NCI-H1417 treated with DMSO at 0.1 percent for 48 hours (cell line): ENCODE measurements at places on chromosomes 7 and 10.

GRCh38 chr7:129095258-129095657, 40.3 kb upstream of the TNPO3 start:
- DNase-seq, result no peak

- DNase-seq, result no peak
Measured at GRCh38 chr10:60863796-60864195, 80.2 kb downstream of the RHOBTB1 start.

DNA sequence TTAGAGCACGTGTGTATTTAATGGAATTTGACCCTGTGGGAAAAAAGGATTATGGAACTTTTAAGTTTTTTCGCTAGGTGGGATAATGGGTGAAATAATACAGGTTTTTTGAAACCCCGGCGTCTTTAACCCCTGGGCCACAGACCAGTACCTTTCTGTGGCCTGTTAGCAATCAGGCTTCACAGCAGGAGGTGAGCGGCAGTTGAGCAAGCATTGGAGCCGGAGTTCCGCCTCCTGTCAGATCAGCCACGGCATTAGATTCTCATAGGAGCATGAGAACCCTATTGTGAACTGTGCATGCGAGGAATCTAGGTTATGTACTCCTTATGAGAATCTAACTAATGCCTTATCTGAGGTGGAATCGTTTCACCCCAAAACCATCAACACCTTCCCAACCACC, 28.6 kb downstream of the WAC start:
- no peak for DNase-seq

- no peak for DNase-seq
Measured at GRCh38 chr7:150390205-150390604, 11.1 kb downstream of the ZNF775 start.

- no peak for DNase-seq
Measured at GRCh38 chr10:119177708-119178371, 772 bp downstream of the PRDX3 start.

GRCh38 chr10:119903946-119904666, 11.6 kb downstream of the SEC23IP start:
- no peak for DNase-seq
